Amygdala (tissue), 56 donors: ENCODE measurements at places on chromosomes 2 and 18.

- DNase-seq: no peak
These were observed 127.3 kb upstream of the SPATS2L start for GRCh38 chr2:200179151-200179550.

- no peak for DNase-seq
These were observed 34.9 kb upstream of the DYNC1I2 start for GRCh38 chr2:171652416-171652785.

DNA sequence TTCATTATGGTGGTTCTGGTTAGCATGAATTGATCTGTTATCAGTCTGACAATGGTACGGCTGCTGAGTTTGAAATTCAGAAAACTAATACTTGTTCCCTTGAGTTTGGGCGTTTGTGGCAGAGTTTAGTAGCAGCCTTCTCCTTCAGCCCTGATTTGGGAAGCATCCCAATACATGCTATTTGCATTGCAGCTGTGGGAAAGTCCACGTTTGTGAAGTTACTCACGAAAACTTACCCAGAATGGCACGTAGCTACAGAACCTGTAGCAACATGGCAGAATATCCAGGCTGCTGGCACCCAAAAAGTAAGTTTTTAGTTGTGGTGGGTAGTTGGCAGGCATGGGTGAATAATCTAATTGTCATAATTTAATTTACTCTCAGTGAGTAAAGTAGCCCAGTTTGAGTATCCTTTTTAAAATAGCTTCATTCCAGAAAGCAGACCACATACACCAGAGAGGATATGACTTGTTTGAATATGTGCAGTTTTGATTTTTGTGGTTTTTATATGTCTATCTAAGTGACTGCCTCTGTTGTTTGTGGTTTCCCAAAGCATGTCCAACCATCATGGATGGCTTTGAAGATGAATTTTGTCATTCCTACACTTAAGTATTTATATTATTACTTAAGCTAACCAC, 12.2 kb downstream of the DGUOK start:
- no peak for DNase-seq

- no peak for DNase-seq
These were observed 106.5 kb downstream of the XIRP2 start for GRCh38 chr2:166994588-166995336.

GRCh38 chr2:209956271-209956670, 46.2 kb upstream of the RPE start:
- no peak for DNase-seq

GRCh38 chr18:63979409-63979920, 9.6 kb downstream of the SERPINB8 start:
- DNase-seq: no peak

- no peak for DNase-seq
These were observed 623.2 kb upstream of the ID2 start for GRCh38 chr2:8058652-8059051.

GRCh38 chr2:95158891-95159619, 593 bp downstream of the ZNF514 start:
- no peak for DNase-seq

- DNase-seq: no peak
These were observed 151.6 kb upstream of the ZNF236 start for GRCh38 chr18:76670564-76671288.
